ENCODE measurements at places on chromosomes 4 and X. TPM values are rescaled to one million over a fixed set of nuclear protein-coding genes. Genes with fewer than 3 reads are reported as not detected.

DNA sequence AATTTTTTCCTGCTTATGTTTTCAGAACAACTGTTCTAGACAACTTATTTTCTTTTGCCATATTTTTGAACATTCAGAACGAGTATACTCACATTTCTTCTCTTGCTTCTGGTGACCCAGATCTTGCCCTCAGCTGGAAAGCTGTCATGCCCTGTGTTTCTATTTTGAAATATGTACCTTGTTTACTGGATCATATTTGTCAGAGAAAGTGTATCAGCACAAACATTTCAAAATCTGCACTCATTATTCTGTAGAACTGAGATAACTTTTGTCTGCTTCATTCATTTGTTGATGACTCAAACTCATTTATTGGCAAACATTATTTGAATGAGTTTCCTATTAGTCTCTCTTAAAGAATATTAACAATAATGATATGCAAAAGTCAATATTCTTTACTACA is 46.2 kb upstream of the FAM9A start:
- no peak for DNase-seq

- DNase-seq, result no peak
Observed at GRCh38 chrX:120749141-120749846, 119.4 kb upstream of the C1GALT1C1 start.

GRCh38 chr4:150493851-150494250 is 88.1 kb upstream of the MAB21L2 start:
- DNase-seq, result no peak

Gene GYPE
- total RNA-seq, result 4.0 TPM

All from activated CD8-positive, alpha-beta memory T cell treated with anti-CD3 and anti-CD28 coated beads, Interleukin-2, amount 10 ng/mL, durations not matched to agents 7 days and 5 days (primary cell).